ENCODE measurements at places on chromosomes 7 and 10.

DNA sequence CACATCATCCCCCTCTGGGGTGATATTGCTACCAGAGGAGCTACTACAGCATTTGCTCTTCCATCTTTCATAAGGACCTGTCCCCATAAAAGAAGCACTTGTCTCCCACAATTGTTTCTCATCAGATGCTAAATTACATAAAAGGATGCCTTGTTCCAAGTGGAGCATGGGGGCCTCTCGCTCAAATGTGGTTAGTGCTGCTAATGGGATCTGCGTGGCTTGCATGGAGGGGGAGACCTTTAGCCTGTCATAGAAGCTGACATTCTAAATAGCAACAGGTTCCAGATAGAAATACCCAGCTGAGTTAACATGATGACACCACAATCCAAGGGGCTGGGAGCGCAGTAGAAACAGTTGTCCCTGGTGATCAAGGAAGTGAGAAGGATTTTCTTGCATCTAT, 257.9 kb downstream of the SFMBT2 start:
- no peak for DNase-seq

DNA sequence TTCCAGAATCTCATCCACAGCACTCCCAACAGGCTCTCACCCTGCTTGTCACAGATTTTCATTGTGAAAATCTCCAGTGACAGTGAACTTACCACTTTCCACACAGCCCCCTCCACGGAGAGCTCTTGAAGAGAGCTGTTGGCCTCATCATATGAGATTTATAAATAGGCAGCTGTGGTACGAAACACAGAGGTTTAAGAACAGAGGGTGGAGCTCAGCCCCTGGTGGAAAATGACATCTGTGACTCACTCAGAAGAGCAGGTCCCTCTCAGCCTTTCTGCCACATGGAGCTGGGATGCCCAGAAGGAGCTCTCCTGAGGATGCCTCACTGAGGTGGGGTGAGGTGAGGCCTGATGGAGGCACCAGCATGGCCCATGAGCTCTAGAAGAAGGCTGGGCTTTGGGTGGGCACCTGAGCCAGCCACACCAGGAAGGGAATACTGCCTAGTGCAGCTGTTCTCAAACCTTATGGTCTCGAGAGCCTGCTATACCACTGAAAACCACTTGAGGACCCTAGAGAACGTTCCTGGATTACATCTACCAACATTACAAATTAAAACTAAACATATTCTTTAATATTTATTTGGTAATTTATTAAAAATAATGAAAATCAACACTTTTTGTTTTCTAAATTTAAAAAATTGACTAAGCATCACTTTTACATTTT, 25.8 kb upstream of the EEPD1 start:
- no peak for DNase-seq

DNA sequence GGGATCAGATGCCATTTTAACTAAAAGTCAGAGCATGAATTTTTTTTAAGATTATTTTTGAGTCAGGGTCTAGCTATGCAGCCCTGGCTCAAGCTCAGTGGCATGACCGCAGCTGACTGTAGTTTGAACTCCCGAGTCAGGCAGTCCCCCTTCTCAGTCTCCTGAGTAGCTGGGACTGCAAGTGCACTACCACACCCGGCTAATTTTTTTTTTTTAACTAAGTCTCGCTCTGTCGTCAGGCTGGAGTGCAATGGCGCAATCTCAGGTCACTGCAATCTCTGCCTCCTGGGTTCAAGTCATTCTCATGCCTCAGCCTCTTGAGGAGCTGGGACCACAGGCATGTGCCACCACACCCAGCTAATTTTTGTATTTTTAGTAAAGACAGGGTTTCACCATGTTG, 7.8 kb downstream of the TAS2R41 start:
- DNase-seq, result no peak

DNA sequence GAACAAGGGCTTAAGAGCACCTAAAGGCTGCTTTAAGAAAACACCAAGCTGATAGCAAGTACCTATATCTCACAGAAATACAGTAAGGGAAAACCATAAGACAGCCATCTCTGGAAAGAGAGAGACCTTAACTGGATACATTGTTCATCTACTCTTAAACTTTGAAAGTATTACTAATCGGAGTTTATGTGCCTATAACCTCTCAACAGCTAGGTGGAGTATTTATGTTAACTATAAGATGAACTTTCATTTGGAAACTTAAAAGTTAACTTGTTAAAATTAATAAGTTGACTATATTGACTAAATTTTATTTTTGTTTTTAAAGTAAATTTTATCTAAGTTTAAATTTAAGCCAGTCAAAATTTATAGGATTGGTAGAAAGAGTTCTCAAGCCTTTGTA, 90.6 kb downstream of the USP6NL start:
- no peak for DNase-seq

- no peak for DNase-seq
Measured at GRCh38 chr10:80421050-80421706, 12.8 kb downstream of the PRXL2A start.

DNA sequence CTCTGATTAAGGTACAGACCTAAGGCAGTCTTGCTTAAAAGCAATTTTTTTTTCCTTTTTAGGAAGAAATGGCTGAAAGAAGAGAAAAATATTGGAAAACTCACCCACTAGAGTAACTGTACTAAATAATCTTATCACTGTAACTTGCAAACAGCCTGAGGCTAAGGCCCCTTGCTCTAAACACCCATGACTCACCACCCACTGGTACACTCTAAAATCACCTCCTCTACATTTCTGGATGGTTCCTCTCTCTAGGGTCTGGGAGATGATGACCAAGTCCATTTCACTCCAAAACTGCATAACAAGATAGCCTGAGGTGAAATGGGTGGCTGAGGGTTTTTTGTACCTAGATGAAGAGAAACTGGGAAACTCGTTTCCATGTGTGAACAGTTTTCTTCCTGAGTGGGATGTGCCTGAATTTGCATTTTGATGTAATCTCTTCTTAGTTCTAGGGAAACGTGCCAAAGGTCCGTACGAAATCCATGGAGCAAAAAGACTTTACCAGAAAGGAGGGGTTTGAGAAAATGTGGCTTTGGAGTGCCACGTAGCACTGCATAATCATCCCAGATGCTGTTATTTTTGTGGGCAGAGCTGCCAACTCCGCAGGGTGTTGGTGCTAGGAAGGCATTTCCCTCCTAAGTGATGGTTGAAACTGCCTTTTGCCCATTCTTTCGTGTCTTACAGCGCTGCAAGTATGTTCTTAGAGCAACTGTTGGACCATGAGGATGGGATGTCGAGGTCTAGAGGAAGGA, 113.5 kb upstream of the C10orf90 start:
- DNase-seq, result no peak

GRCh38 chr7:30472081-30472783, 6.4 kb downstream of the NOD1 start:
- DNase-seq, result no peak

DNA sequence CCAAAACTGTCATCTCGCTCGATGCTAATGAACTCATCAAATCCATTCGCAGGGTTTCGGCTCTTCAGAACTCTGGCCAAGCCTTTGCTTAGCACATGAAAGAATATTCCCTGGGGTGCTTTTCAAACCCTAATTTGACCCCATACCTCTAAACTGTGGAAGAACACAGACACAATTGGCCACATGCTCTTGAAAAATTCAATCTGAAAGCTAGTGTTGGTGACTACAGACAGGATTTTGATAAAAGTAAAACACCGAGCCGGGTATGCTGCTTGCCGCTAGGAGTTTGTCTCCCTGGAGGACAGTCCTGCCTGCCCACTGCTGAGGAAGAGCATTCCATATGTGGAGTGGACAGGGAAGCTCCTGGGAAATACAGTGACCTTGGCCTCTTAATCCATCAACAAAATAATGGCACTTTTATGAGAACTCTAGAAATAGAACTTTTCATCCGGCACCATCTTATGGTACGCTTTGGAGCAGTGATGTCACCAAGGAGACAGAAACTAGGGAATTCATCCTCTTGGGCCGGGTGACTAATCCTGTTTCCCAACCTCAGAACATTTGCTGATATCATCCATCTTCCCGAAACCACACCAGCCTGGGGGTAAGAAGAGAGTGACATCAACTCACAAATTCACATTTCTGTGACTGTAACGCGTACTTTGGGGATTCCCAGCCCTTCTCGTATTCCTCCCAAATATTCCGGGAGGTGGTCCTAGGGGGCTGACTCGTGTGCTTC, 34.2 kb downstream of the MTURN start:
- DNase-seq, result peak; percentile 93
